ENCODE measurements at places on chromosomes 6 and 20. TPM values are rescaled to one million over a fixed set of nuclear protein-coding genes. Genes with fewer than 3 reads are reported as not detected.

COL9A3 gene
- 26.7 TPM for polyA plus RNA-seq

- no peak for DNase-seq
Observed at GRCh38 chr6:80330961-80331360, 224.5 kb downstream of the BCKDHB start.

GRCh38 chr6:123415844-123416468, 220.8 kb downstream of the TRDN start:
- DNase-seq, result peak; percentile 57

DNA sequence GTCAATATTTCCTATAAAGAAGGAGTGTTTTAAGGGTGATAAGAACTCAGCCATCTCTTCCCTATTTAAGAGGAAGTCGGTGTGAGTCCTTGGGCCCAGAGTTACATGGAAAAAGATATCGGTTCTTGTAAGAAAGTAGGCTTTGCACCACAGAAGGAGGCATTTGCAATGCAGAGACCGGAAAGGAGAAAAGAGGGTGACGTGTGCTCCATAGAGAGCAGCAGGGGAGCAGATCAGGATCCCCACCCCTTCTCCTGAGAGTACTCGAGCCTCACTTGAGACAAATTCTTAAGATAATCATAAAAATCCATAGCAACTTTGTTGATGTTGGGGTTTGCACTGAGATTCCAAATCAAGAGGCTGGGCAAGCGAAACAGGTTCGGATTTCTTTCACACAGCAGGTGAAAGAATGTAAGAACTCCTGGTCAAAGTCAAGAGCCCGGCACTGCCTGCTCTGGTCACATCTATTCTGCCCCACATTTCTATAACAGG, 27.8 kb downstream of the FOXA2 start:
- DNase-seq, result no peak

CNR1 gene
- 1.4 TPM for polyA plus RNA-seq

GRCh38 chr20:47400685-47401084, 44.2 kb upstream of the ZMYND8 start:
- no peak for DNase-seq

- no peak for DNase-seq
Observed at GRCh38 chr20:44402391-44403193, 47.1 kb downstream of the HNF4A start.

DNA sequence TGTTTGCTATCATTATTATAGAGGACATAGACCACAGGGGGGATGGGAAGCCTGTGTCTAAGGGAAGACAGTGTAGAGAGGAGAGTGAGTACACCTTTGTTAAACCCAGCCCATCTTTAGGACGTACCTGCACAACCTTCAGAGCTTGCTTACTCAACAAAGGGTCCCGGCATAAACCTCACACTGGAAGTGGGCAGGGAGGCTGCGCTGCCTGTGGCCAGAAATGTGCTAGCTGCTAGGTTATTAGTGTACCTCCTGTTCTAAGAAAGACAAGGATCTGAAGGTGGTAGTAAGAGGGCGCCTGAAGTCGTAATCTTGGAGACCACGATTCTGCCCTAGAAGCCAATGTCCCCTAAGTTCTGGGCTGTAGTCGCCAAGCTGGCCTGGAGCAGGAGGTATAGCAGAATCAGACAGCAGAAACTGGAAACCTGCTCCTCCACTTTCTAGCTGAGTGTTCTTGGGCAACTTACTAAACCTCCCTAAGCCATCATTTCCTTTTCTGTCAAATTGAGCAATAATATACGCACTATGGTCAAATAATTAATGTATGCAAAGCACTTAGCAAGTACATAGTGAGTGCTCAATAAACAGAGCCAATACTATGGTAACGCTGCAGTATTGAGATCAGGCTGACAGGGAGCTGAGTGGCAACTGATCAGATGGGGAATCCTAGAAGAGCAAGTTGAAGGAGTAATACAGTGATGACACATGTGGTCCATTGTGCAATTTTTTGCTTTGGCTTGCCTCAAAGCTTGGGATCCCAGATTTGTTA, 16.8 kb upstream of the AKIRIN2 start:
- DNase-seq, result no peak

DNA sequence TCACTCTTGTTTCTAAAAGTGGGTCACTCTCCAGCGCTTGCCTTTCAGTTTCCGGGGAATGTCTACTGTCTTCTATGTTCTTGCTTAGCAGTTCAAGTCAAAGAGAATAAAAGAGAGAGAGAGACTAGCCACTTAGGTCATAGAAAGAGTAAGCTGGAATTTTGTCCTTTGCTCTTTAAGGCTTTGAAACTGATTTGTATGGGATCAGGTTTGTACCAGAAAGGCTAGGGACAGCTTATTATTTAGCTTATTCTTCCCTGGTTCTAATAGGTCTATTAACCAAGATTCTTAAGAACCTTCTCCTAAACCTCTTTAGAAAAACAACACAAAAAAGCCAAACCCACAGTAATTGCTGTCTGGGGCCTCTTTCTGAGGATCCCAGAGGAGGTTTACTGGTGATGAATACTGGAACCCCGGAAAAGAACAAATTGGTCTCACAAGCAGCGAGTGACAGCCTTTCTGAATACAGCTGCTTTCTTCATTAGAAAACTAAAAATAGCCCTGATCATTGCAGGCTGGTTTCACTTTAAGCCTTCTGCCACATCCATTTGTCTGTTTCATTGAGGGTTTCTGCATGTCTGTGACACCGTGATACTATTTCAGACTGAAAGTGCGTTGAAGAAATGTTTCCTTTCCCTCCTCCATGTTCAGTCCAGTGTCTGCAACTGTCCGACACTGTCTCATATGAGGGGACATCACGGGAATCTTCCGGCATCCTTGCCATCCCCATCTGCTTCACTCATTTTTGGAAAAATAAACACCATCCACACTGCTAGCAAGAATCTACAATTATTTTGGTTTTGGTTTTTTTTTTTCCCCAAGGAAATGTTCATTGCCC, 75.1 kb upstream of the ATXN1 start:
- DNase-seq, result no peak

SLC17A3 gene
- polyA plus RNA-seq, result 1.2 TPM

DNA sequence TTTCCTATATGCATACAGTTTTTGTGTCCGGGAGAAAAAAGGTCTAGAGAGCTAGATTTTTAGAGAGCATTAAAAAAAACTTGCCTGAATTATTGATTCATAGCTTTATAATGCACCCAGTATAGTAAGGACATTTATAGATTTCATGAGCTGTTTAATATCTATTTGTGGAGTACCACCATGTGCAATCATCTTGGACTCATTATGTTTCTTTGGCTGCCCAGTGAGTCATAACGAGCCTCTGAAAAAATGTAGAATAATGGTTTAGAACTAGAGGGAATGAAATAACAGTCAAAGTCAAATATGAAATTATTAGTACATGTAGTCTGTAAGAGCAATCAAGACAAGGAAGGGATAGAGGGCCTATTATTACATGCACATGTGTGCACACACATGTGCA, 350.0 kb downstream of the CD83 start:
- no peak for DNase-seq

All from left renal cortex interstitium (tissue), 4 donors.